ENCODE measurements at places on chromosomes 6 and 20.

DNA sequence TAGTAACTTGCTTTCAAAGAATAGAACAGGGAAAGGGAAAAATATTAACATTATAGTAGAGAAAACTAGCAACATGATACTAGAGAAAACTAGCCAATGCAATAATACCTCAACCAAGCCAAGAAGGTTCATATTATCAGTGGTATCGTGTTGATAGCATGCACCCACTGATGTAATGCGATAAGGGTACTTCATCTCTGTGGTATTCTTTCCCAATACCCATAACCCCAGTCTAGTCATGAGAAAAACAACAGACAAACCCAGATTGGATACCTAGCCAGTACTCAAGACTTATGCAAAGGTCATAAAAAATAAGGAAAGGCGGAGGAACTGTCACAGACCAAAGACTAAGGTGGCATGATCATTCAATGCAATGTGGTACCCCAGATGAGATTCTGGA lies 21.0 kb downstream of the BLOC1S5 start:
- DNase-seq, result no peak

DNA sequence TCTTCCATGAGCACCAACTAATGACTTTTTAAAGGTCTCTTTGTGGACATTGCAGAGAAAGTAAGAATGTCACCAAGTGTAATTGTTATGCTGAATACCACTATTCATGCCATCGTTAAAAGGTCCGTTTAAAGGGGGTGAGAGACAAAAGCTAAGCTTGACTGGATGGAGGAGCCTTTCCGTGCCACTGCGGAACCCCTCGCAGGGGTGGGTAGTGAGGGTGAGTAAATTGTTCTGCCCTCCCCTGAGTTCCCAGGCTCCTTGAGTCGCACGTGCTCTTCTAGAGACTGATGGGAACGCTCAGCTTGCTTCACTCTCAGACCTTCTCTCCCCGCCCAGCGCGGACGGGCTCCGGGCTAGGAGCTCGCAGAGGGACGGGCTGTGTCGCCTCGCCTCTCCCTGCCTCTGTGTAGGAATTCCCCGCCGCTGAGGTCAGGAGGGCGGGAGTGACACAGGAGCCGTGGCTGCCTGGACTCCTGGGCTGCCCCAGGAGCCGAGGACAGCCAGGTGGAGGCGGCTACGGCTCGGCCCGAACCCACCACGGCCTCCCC lies 314.8 kb upstream of the QKI start:
- no peak for DNase-seq

- DNase-seq, result no peak
These were observed 56.5 kb upstream of the DST start for GRCh38 chr6:56699066-56699654.

GRCh38 chr6:92125681-92126080 lies 1293.7 kb downstream of the EPHA7 start:
- DNase-seq, result no peak

DNA sequence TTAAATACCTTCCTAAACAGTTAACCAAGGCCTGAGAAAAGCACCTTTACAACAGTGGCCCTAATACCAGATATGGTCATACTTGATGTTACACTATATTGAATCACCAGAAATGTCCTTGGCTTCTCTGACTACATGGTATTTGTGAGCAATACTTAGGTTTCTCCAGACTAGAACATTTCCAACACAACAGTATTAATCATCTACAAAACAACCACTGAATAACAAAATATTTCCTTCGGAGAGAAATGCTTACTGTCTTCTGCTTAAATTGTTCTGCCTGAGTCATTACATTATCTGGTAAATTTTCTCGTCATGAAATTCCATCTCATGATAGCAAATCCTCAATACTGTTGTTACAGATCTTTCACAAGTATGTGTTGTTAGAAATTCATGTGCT lies 252.9 kb upstream of the RUNX2 start:
- DNase-seq, result peak; percentile 54

DNA sequence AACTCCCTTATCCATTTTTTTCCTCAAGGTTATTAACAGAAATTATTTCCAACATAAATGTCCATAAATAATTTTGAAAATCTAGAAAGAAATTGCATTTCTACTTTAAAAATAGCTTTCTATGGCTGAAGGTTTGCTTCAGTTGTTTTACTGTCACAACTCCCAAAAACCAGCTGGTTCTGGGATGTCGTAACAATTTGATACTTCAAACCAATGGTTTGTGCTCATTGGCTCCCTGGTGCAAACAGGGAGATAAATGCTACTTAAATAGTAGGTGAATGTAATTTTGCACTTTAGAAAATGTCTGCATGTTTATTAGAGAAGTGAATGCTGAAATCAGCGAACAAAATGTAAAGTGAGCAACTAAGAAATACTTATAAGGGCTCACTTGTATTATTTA lies 31.1 kb downstream of the LAMA2 start:
- no peak for DNase-seq

DNA sequence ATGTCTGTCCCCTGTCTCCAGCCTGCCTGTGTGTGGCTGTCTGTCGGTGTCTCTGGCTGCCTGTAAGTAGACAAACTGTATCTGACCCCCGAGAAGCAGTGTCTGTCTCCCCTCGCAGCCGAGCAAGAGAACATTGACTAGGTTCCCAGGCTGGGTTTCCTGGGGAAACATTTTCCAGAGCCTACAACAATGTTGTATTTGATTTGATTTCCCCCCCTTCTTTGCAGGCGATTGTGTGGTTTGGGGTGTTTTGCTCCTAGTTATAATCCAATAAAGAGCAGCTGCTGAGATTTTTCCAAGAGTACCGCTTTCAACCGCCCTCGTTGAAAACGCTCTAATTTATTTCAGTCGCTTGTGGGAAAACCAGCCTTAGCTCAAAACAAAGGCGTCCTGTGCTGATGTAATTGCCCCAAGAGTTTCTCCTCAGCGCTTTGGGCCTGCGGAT lies 92.6 kb downstream of the CDC5L start:
- DNase-seq, result no peak

DNA sequence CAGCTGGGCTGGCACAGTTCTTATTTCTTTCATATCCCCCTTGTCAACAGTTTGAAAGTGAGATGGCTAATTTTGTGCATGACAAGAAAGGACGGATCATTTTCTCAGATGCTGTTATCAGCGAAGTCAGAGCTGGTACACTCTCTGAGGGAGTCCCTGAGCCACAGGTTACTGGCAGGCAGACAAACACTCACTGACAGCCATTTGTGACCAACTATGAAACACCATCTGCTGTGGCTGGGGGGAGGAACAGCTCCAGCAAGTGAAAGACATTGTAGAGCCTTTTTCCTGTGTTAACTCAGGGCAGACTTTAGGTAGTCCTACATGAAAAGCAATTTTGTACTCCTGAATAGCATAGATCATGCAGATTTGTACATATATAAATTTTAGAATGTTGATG lies 22.2 kb downstream of the OLIG3 start:
- no peak for DNase-seq

DNA sequence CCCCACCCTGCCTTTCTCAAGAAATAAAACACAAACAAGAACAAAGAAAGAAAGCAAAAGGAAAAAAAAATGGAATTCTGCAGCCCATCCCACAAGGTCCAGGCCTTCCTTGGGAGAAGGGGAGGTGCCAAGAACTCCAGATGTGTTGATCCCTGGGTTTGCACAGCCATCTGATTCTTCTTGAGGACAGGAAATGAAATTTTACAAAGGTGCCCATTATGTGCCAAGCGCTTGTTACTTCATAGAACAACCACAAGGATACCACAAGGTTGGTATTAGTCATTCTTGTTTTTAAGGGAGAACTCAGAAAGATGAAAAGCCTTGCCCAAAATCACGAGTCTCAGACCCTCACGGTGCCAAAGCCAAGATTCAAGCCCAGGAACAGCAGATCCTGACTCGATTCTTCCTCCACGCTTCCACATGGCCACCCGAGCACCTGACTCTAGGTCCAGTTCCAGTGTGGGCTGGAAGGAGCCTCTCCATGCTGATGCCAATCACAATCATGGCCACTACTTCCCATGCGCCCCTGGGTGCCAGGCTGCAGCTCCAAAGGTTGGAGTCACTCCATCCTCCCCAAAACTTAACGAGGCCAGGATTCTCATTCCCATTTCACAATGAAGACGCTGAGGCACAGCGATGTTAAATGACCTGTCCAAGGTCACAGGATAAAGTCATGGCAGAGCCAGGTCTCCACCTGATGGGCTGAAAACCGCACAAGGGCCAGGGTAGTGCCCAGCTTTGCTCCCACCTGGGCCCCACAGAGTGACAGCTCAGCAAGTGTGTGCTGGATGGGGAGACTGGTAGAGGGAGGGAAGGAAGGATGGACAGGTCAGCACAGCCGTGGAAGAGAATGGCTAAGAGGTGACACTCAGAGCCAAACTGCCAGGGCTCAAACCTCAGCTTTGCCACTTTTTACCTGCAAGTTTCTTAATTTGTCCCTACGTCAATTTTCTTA lies 66.7 kb upstream of the TOP1 start:
- peak; percentile 79 for DNase-seq

DNA sequence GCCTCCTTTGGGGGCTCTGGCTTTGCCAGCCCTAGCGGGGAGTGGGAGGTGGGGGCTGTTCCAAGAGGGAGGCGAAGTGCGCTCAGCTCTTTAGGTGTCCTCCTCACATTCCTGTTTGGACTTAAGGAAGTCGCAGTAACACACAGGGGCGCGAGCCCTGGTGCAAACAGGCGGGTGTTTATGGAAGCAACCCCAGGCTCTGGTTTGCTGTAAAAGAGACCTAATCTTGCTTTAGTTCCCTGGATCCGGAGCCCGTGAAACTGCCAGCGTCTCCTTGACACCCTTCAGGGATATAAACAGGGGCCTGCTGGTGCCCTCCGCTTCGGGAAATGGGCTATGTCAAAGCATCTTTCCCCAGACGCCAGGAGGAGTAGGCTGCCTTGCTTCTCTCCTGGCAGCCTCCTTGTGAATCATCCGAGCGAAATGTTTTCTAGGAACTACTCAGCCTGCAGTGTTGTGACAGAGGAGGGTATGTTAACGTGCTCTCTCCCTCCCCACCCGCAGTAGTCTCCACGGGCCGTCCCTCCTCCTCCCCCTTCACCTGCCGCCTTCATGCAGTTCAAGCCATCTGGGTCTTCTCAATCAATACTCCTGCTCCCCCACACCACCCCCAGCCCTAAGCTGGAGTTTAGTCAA lies 168.0 kb upstream of the LRFN2 start:
- peak; percentile 62 for DNase-seq

- peak; percentile 1 for DNase-seq
These were observed 799 bp upstream of the SHPRH start for GRCh38 chr6:145964948-145965366.

- peak; percentile 93 for DNase-seq
These were observed 60.0 kb upstream of the EZR start for GRCh38 chr6:158879180-158879579.

GRCh38 chr20:59587570-59587969 lies 16.8 kb upstream of the PHACTR3 start:
- DNase-seq, result no peak

- DNase-seq, result no peak
These were observed 39.9 kb downstream of the HLA-B start for GRCh38 chr6:31317036-31317435.

DNA sequence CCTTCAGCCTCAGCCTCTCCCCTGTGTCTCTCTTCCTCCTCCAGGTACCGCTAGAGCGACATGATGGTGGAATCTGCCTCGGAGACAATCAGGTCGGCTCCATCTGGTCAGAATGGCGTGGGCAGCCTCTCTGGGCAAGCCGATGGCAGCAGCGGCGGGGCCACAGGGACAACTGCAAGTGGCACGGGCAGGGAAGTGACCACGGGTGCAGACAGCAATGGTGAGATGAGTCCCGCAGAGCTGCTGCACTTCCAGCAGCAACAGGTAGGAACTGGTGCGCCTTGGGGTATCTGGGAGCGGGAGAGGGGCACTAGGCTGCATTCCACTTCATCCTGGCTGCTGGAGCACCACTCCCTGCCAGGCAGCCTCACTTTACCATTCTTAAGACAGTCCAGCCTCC lies 19.5 kb downstream of the FOXP4 start:
- DNase-seq, result no peak

- no peak for DNase-seq
These were observed 99.1 kb downstream of the ADGB start for GRCh38 chr6:146697921-146698320.

Measured in A172 (cell line).